ENCODE measurements at places on chromosomes 1 and 21.

DNA sequence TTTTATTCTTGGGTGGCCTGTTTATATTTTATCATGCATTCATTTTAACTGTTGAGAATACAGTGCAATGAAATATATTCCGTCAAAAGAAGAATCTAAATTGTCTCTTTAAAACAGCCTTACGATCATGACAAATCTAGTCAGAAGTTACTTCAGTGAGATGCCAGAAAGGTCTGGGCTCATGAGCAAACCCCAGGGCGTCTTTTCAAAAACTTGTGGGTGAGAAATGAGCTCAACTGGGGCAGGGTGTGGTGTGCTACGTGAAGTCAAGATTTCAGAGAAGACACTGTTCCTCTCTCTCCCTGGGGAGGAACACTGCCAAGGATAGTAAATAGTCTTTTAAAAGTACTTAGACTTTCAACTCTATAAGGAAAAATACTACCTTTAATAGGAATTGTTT, 13.4 kb upstream of the UAP1 start:
- peak; percentile 93 for DNase-seq

GRCh38 chr1:15735304-15736037, 587 bp upstream of the SLC25A34 start:
- no peak for DNase-seq

DNA sequence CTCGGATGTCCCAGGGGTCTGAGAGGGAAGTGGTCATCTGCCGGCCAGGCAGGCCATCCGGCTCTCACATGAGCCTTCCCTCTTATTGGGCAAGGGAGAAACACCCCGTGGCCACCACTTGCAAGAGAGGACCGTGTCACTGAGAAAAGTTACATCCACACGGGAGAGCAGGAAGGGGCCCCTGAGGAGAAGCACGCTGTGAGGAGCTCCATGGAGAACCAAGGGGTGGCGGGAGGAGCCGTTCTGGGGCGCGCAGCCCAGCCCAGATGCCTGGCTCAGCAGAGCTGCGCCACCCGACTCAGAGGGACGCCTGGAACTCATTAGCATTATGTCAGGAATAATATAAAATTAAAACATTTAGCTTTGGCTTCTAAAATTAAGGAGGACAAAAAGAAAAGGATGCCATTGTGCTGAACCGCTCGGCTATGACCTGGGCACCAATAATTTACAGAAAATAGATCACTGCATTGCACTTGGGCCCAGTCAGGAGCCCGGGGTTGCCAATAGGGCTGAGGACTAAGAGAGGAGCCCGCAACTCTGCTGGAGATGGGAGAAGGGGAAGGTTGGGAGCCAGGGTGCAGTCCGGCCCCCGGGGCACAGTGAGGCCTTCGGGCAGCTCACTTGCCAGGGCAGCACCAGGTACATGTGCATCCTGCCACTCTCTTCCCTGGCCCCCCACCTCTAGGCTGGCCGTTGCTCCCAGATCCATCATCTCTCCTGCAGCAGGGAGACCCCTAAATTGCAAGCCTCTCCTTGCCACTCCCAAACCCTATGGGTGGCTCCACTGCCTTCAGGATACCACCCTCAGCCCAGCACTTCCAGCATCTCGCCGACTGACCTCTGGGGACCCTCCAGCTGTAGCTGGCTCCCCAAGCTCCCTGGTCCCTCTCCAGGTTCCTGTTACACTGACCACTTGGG, 84.8 kb downstream of the DMRTB1 start:
- no peak for DNase-seq

- DNase-seq, result no peak
Measured at GRCh38 chr1:2352897-2353550, 38.3 kb downstream of the MORN1 start.

DNA sequence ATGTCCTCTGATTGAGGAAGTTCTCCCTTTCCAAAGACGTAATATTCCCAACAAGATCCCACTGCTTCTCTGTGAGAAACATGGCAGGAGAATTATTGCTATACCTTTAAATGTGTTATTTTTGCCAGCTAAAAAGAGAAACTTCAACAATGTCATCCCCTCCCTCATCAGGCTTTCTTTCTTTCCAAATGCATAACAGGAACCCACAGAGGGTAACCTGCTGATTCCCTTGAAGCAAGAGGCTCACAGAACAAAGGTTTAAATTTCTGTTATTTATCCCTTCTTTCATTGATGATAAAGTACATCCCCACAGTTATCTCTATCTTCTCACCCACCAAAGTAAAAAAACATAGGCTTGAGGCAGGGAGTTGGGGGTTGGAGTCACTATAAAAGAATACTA, 102.1 kb downstream of the SLC30A10 start:
- DNase-seq, result no peak

DNA sequence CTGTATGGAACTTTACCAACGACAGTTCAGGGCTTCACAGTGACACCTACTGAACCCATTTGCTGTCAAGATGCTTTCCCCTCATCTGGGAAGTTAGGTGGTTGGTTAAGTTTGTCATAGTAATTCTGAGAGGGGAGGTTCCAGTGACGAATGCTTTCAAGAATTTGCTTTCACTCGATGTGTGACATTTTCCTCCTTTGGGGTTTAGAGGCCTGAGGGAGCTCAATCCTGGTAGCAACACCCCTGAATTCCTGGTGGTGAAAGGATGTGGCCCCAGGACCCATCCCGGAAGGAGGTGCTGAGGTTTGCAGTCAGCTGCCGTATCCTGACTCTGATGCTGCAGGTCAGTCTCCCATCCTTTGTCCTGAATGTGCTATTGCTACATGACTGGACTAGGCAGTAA, 2.8 kb downstream of the PIGV start:
- no peak for DNase-seq

DNA sequence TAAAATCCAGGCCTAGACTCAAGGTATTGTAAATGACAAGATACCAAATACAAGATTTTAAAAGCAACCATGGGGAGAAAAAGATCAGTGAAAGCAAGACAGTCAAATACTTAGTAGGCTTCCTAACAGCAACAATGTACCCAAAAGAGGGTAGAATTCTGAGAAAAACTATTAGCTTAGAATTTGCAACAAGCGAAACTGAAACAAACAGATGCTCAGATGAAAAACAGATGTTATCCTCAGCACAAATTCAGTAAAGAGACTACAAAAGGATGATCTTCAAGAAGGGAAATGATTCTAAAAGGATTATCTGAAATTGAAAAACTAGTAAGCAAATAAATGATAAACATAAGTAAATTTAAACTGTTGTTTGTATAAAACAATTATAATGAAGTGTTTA, 40.0 kb downstream of the PDC start:
- no peak for DNase-seq

GRCh38 chr1:93848350-93848883, 30.6 kb downstream of the DNTTIP2 start:
- DNase-seq, result no peak

GRCh38 chr1:22600817-22601605, 35.4 kb upstream of the C1QA start:
- DNase-seq, result no peak

- DNase-seq, result no peak
Measured at GRCh38 chr1:234730770-234731568, 121.0 kb upstream of the IRF2BP2 start.

DNA sequence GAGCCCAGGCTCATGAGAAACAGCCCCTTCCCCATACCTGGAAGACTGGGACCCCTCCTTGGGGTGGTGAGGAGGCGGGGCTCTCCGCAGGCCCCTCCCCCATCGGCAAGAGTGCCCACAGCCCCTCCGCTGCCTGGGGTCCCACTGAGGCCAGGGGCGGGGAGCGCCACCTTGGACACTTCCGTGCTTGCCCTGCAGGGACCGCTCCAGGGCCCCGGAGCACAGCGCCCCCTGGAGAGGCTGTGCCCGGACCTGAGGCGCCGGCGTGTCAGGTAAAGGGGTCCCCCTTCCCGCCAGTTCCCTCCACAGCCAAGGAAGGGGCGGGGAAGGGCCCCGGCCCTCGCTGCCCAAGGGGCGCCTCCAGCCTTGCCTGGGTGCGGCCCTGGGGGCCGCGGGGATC, 21.5 kb downstream of the INAVA start:
- no peak for DNase-seq

DNA sequence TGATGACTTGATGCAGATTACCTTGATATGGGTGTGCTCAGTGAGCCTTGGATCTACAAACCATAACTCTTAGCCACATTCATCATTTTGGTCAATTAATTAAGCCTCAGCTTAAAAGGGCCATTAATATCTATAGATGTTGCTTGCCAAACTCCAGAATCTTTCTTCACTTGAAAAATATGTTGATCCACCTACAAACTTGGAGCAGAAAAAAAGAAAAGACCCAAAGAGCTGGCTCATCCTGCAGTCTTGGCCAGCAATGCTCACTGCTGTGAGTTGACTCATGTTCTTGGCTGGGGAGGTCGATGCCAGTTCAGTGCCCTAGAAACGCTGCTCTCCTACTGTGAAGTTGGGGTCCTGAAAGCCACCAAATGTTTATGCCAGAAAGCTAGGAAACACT, 75.4 kb downstream of the DPT start:
- no peak for DNase-seq

DNA sequence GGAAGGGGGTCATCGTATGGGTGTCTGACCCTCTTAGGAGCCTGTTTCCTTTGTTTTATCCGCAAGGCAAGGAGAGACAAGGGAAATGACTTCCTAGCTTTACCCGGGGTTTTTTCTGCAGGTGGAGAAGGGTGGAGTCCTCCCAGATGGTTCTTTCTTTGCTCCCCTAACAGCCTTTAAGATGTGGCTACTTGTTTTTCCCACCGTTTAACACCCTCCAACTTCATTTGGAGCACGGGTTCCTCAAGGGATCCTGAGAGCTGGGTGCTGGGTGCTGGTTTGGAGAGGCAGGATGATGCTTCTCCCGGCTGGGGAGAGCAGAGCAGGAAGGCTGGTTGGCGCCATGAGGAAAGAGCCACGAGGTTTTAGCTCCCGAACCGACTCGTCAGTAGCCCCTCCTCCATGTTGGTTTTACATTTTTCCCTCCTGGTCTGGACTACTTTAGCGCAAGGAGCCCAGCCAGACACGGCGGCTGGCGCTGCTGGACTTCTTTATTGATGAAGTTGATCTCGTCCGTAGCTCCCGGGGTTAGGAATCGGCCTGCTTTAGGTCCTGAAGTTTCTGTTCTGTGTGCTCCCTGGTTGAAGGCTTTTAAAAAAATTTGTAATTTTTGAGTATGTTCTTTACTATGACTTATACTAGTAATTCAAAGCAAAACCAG, 1.4 kb downstream of the UCK2 start:
- DNase-seq, result no peak

- peak; percentile 91 for DNase-seq
Measured at GRCh38 chr1:151611288-151611790, 511 bp upstream of the SNX27 start.

GRCh38 chr1:10815858-10816195, 19.4 kb upstream of the CASZ1 start:
- DNase-seq, result no peak

DNA sequence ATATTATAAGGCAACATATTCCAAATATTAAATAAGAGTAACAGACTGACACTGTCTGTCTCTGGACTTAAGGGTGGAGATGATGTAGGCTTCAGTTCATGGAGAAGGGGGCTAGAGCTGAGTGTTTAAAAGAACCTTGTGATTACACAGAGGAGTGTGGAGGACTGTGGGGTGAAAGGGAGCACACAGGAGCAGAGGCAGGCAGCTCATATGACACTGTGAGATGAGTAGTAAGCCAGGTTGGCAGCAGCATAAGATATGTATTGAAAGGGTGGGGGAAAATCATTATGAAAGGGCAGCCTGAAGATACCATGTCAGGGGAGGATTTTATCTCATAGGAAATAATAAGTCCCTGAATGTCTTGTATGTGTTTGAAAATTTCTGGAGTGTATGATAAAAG, 104.5 kb downstream of the AK5 start:
- DNase-seq, result no peak

DNA sequence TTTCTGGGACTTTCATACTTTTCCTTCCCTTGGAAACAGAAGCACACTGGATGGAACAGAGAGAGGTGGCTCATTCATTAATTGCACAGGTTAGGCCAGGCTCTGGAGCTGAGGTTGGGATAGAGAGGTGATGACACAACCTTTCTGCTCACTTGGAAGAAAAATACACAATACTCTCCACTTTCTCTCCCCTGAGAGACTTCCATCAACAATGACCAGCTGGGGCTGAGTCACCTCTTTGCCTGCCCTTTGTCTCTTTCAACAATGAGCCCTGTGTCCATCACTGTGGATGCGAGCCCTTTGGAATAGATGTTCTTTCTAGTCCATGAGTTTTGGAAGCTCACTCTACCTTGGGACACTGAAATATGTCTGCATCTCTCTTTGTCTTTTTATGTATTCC, 43.1 kb downstream of the ATP2B4 start:
- DNase-seq, result no peak

DNA sequence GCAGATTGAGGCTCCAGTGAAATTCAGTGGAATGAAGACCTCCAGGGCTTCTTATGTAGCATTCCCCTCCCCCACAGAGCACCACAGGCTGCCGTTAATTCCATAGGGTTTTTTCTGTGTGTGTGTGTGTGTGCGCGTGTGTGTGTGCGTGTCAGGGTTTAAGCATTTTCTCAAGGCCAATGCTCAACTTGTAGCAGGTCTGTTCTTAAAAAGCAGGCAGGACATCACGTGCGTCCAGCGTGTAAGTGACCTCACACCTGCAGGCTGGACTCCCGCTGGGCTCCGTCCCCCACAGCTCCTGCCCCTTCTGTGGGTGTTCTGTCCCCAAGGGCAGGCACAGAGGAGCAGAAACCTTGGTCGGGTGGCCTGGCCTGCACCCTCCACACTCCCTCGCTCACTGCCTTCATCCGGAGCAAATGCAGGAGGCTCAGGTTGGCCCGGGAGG, 5.3 kb downstream of the PRDM16 start:
- no peak for DNase-seq

DNA sequence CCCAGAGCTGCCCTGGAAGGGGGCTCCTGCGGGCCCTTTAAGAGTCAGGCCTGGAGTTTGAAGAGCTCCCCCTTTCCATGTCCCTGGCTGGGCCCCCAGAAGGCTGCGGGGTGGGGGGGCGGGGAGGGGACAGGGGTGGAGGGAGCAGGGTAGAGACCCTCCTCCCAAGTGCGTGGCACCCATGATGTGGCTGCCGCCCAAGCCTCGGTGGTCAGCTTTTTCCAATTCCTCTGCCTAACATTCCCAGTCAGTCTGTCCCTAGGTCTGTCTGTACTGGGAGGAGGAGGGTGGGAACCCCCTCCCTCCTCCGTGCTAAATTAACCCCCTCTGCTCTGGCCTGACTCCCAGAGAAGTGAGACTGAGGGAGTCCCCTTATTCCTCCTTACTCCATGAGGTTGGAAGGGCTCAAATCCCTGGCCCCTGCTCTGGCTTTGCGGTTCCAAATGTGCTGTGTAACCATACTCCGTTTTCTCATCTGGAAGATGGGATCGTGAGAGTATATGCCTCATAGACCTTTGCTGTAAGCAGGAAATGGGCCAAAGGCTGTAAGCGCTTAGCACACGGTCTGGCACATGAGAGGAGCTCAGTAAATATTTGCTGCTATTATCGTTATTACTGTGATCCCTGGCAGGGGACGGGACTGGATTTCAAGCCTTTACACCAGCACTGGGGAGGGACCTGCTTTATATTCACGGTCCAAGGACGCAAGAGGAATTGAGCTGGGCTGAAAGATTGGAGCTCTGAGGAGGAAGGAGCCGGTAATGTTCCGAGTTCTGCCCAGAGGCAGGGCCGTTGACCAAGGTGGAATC, 658 bp upstream of the COL16A1 start:
- DNase-seq, result no peak

GRCh38 chr1:76033800-76034475, 40.6 kb upstream of the ST6GALNAC3 start:
- no peak for DNase-seq
